CD8-positive, alpha-beta T cell (primary cell): ENCODE measurements at places on chromosomes 11 and 22.

- DNase-seq: no peak
Observed at GRCh38 chr22:34243023-34243422, 322.7 kb upstream of the LARGE1 start.

GRCh38 chr11:134878785-134879184, 466.7 kb upstream of the B3GAT1 start:
- DNase-seq: no peak

- no peak for DNase-seq
Observed at GRCh38 chr22:19167106-19167869, 11.2 kb downstream of the SLC25A1 start.

DNA sequence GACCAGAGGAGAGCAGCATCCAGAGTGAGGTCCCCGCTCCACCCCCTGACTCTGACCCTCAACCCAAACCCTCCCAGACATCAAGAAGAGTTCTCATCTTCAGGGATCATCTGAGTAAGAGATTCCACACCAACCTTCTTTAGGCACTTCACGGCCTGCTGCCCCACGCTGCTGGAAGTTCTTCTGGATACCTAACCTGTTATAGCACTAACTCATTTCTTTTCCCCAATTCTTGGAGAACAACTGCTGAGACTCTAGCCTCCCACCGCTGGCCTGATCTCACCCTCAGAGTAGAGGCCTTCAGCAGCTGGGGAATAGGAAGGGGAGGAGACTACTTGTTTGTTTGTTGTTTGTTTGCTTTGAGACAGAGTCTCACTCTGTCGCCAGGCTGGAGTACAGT, 7.3 kb downstream of the TMPRSS13 start:
- no peak for DNase-seq

- DNase-seq: no peak
Observed at GRCh38 chr11:6727971-6728760, 43.6 kb downstream of the OR2AG2 start.

DNA sequence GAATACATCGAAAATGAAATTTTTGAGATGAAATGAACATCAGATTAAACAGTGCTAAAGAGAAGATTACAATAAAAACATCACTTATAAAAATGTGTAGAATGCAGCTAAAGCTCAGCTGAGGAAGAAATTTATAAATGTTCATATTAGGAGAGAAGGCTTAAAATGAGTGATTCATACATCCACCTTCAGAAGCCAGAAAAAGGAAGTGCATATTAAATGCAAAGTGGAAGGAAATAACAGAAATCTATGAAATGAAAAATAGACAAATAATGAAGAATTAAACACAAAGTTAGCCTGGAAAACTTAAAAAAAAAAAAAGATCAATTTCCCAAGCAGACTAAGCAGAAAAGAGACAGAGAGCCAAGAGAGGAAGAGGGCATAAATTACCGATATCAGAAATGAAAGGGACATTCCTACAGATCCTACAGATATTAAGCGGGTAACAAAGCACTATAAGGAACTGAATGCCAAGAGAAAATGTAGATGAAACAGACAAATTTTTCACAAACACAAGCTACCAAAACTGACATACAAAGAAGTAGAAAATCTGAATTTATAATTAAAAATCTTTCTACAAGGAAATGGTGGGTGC, 7.2 kb upstream of the MOB2 start:
- no peak for DNase-seq

DNA sequence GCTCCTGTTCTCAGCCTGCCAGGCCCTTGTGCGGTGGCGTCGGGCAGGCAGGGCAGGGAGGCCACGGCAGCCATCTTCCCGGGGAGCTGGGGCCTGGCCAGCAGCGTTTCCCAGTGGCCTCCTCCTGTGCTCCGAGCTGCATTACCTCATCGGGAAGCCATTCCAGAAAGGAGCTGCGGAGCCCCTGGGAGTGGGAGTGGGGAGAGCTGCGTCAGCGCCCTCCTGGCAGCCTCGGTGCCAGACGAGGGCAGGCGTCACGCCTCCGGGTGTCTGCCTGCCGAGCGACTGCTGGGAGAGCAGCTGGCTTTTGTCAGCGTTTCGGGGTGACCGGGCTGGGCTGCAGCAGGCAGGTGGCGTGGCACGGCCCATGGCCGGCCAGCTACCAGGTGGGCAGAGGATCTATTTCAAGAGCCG, 30.9 kb upstream of the WNT7B start:
- no peak for DNase-seq

- no peak for DNase-seq
Observed at GRCh38 chr11:101553891-101554292, 29.9 kb downstream of the TRPC6 start.

DNA sequence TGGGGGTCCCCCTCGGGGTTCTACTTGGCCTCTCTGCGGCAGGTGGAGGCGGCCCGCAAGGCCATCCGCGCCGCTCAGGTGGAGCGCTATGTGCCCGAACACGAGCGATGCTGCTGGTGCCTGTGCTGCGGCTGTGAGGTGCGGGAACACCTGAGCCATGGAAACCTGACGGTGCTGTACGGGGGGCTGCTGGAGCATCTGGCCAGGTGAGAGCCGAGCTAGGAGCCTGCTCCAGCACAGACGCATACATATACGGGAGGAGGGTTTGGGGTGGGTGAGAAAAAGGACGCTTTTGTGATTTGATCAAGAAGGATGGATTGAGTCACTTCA, 415 bp downstream of the CENATAC start:
- no peak for DNase-seq

DNA sequence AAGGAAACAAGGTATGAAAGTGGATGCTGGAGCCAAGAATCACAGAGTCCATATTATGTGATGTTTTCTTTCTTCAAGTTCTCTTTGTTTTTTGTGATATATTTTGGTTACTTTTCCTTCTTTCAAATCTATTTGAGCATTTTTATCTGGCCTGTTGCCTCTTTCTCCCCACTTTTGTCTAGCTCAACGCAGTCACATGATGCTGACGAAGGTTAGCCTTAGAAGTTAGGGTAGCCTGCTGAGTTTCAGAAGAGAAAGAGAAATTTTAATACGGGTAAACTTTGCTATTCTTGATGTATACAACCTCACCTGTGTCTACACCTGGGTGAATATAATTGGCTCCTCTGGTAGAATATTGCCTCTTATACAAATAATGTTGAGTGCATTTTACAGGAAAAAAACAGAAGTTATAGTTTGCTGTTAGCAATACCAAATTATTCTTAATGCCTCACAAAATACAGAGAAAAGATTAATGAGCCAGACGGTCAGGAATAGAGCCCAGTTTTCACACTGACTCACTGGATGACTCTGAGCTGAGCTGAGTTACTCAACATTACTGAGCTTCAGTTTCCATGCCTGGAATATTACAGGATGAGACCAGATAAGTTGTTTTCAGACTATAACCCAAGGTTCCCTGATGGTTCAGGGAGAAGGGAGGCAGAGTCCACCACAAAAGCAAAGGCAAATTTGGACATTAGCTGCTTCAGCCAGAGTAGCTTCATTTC, 161.6 kb upstream of the BDNF start:
- no peak for DNase-seq

DNA sequence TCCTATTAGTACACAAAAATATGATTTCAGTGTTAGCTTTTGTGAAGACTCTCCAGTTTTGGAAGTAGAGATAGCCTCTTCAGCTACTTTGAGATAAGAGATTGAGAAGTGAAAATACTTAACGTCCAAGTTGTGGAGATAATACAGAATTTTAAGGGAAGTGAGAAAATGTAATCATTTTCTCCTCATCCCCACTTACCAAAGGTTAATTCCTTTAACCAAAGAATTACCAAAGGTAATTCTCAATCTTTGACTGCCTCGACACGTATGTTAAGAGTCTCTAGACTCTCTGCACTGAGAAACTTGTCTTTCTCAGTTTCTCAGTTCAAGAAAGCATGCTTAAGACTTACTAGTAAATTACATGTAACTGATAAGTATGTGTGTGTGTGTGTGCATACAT, 15.3 kb downstream of the C11orf54 start:
- DNase-seq: no peak

DNA sequence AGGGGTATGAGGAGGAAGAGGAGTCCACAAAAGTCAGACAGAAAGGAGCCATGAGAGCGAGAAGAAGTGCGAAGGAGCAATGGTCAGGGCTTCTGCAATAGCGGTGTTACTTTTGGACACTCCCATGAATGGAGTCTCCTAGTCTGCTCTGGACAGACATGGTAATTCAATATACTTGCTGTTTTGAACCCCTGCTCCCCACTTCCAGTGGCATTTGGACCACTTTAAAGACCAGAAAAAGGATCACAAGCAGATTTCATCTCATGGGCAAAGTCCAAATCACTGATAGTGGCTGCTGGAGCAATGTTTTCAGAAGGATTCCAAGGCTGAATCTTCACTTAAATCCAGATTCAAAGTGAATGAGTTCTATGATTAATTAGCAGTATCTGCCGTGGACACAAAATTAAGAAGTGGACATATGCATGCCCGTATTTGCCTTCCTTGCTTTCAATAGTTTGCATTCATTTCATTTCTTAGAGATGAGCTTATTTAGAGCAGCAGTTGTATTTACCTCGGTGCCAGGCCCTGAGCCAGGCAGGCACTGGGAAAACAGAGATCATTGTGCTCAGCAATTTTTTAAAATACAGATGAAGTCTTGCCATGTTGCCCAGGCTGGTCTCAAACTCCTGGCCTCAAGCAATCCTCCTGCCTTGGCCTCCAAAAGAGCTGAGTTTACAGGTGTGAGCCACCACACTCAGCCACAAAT, 72.0 kb downstream of the SLC1A2 start:
- no peak for DNase-seq

DNA sequence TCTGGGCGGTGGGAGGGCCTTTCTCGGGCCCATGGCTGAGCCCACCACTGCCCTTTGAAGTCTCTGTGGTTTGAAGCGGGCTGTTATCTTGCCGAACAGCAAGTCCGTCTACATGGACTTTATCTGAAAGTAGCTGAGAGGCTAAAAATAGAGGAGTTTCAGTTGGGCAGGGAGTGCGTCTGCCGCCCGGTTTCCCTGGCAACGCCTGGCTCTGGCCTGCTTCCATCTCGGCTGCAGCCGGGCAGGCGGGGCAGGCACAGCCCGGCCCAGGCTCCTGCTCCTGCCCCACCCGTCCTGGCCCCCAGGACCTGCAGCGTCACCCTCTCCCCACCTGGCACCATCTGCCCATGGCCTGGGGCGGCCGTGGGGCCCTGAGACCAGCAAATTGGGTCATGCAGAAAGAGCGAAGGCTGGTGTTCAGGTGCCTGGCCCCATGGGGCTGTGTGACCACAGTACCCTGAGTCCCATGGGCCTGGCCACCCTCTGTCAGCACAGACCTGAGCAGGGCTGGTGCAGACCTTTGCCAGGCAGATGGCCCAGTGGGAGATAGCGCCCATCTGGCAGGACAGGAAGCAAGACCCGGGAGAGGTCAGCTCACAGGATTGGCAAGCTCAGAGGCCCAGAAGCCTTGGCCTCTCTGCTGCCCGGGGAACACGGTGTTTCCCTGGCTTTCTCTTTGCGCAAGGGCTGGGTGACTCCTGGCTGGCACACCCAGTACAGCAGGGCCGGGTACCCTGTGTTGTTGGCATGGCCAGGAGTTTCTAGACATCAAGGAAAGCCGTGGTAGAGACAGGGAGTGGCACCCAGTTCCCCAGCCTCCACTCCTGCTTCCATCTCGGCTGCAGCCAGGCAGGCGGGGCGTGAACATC, 79.1 kb upstream of the KCNQ1OT1 start:
- DNase-seq: no peak

DNA sequence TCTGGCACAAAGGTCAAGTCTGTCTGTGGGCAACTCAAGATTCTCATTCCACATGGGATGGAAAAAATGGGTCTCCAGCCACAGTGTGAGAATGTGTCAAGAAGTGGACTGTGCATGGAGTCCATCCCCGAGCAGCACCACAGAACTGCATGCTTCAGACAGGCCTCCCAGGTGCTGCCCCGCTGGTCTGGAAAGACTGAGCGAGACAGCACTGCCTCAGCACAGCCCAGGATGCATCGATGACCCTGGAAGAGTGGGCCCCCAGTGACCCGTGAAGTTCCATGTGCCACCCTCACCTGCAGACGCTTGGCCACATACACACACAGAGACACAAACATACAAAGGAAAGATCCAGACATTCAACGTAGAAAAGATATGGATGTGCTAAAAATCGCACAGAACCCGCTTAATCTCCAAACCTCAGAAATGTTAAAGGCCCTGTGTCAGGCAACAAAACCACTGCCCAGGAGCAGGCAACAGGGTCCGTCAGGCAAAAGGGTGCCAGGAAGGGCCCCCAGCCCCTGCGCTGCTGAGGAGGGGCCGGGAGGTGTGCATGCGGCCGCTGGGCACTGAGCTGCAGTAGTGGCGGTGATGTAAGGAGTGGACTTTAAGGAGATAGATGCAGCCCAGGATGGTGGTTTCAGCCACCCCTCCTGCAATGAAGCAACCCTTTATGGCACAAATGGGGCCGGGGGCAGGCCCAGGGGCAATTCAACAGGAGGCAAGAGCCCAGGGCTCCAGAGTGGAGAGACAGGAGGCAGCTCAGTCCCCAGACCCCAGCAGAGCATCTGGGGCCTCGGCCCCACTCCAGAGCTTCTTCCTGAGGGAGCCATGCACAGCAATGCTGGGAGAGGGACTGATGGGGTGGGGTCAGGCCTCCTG, 84.7 kb downstream of the DGCR2 start:
- DNase-seq: no peak

GRCh38 chr22:25492841-25493734, 71.4 kb upstream of the GRK3 start:
- no peak for DNase-seq

DNA sequence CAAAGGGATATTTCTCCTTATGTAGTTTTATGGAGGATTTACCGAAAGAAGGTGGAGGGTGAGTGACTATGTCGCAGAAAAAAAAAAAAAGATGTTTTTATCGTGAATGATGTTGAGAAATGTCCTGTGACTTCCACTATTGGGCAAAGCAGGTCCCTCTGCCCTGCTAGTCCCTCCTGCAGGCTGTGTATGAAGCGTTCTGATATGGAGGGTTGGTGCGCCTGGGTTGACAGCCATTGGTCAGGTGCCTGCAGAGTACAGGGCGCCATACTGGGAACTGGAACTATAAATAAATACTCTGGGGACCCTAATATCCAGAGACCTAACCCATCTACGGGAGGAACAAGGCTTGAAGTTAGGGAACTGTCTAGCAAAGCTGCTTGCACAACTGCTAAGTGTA, 1.5 kb downstream of the IL17RA start:
- DNase-seq: peak; percentile 51

DNA sequence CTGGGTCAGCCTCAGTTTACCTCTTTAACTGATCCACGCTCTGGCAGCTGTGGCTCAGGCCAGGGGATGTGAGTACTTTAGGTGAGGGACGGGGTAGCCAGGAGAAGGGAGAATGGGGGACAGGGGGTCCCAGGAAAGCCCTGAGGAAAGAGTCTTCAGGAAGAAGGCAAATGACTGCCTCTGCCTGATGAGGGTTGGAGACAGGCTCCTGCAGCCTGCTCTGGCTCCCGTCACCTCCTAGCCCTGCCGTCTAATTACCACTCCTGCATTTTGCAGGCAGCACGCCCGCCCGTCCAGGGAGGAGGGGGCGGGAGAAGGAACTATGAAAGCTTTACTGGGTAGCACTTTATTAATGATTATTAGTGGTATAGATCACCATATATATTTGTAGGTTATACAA, 116.6 kb downstream of the CEP164 start:
- no peak for DNase-seq

GRCh38 chr11:127451861-127452260, 451.3 kb upstream of the KIRREL3 start:
- no peak for DNase-seq
